ENCODE measurements at places on chromosomes 7 and 10.

GRCh38 chr10:5841965-5842364 lies 28.7 kb upstream of the GDI2 start:
- DNase-seq, result no peak

DNA sequence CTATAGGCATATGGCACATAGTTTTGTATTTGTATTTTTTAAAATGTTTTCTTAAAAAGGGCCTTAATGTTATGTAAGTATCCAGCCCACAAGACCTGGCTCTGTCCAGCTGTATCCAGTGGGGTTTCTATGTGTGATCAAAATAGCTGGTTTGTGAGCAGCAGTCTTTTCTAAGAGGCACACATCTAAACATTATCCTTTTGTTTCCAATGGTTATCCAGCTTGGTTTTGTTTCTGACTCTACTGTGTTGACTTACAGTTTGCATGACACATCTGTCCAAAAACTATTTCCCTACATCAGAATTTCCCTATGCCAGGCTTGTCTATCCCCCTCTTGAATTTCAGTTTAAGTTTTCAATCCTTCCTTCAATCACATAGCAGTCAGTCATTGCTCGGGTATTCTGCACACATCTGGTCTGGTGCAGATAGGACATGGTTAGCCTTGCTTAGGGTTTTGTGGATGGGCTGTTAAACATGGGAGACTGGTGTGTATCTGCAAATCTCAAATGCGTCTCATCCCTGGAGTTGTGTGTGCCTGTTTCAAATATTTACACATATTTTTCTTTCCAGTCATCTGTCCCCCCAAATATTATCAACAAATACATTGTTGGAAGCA lies 104.2 kb downstream of the SAMD9 start:
- no peak for DNase-seq

GRCh38 chr7:110421490-110422241 lies 669.3 kb upstream of the LRRN3 start:
- no peak for DNase-seq

- no peak for DNase-seq
Measured at GRCh38 chr10:43186150-43186549, 47.9 kb downstream of the CSGALNACT2 start.

GRCh38 chr7:154613811-154614210 lies 389.1 kb downstream of the PAXIP1 start:
- no peak for DNase-seq

- DNase-seq, result no peak
Measured at GRCh38 chr10:133461027-133461426, 7.3 kb downstream of the SCART1 start.

DNA sequence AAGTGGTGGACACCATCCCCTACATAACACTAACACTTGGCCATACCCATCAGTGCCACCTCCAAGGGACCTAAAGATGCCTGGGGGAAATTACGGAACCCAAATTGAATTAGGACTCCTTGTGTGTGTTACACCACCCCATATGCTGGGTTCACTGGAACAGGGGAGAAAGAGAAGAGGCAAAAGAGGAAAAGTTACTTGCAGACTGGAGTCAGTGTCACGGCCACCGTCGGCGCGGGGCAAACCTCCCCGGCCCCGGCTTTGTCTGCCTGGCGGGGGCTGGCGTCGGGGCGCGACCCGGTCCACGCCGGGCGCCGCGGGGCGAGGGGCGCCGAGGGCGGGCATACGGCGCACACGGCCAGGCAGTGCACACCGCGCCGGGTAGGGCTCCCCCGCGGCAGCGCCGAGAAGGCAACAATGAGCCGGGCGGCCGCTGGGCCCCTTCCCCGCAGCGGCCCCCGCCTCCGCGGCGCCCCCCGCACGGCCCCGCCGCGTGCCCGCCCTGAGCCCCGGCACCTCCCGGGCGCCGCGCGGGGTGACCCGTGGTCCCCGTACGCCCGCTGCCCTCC lies 171.1 kb downstream of the FAM107B start:
- no peak for DNase-seq

DNA sequence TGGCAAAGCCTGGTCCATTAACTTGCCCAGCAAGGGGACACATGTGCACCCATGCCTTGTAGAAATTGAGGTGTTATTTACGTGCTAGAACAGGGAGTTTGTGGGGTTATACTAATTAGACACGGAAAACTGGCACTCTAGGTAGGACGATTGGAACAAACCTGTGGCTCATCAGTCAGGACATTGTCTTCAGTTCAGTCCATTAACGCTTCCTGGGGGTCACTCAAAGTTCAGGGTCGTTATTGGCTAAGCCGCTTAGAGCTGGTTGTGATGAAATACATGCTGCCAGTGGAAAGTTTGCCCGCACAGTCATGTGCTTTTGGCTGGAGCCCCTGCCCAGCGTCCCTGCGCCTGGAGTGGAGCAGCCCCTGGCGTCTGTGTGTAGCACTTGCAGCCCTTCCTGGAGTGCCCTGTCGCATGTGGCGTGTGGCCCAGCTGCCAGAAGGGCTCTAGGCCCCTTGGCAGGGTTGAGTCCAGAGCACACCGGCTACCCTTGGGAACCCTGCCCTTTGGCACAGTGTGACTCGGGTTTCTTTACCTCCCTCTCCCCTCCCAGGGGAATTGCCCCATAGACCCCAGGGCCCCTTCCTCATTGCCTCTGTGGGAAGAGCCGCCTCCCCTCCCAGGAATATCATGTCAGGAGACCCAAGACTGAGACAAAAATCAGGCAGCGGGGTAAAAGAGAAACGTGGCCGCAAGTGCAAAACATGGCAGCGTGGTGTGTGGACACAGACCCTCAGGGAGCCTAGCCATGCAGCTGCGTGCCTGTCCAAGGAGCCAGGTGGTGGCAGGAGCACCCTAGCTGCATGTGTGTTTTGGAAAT lies 9.8 kb downstream of the ZNF775 start:
- no peak for DNase-seq

DNA sequence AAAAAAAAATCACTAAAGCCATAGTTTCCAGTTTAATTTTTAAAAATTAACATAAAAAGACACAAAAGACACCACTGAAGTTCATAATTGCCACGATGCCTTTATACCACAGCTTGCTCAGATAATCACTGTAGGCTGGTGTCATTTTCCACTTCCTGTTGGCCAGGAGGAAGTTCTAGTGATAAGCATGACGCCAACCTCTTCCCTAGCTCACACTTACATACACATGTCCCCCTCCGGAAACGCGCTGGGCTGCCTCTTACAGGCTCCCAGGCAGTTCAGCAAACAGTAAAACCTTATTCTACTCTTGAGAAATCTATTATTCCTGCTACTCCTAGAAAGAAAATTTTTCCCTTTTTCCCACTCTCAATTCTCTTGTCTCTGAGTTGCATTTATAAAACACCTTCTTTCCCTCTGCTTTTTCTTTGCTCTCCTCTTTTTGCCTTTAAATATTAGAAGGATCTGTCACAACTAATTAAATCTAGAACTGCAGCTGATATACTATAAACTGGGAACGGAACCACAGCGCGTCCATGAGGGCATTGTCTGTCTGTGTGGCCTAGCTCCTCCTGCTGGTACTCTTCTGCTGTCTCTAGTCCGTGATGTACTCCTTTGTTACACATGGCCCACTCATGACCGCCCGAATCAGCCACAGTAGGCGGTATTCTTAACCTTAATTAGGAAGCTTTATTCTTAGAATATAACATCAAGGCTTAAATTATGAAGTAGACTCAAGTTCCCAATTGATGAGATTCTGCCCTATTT lies 664.9 kb downstream of the CNTNAP2 start:
- DNase-seq, result no peak

- peak; percentile 33 for DNase-seq
Measured at GRCh38 chr10:100184840-100185239, 989 bp downstream of the ERLIN1 start.

DNA sequence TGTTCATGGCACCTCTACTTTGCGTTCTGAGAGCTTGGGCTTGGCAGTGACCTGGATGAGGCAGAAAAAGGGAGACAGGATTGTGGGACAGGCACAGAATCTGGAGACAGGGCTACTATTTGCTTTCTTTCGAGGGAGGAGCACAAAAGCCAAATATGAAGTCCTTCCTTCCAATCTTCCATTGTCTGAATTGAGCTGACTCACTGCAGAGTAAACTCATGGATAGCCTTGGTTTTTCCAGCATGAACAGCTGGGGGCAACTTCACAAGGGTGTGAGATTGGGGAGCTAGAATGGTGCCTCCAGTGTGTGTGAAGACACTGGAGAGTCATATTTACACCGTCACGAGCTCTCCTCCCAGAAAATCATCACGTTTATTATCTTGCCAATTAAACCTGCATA lies 55.6 kb upstream of the NRP1 start:
- DNase-seq, result no peak

DNA sequence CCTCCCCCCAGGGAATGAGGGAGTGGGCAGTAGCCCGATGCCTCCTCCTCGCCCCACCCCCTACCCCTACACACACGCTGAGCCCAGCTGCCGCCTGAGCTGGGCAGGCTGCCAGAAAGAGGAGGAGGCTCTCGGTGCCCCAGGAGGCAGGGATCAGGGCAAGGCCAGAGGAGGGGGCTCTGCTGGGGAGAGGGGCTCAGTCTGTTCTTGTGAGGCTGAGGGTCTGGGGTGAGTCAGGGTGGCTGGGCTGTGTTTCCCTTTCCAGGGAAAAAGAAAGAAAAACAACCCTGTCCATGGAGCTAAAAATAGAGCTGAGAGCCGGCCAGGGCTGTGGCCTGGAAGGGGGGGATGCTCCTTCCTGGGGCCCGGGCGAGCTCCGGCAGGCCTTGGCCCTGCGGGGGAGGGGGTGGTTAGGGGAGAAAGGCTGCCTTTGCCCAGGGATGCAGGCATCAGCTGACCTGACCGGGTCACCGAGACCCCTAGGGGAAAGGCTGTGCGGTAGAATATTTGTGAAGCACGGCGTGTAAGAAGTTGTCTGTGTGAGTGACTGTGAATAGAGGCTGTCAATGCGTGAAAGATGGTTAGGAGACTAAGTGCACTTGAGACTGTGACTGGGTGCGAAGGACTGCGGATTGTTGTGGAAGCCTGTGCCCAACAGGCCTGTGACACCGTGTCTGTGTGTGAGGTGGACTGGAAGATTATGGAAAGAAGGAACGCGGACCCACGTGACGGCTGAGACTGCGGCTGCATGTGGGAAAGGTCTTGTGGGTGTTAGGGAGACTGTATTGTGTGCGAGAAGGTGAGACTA lies 1.2 kb upstream of the LZTS2 start:
- peak; percentile 90 for DNase-seq

GRCh38 chr10:111877258-111877657 lies 306.3 kb downstream of the GPAM start:
- DNase-seq, result no peak

DNA sequence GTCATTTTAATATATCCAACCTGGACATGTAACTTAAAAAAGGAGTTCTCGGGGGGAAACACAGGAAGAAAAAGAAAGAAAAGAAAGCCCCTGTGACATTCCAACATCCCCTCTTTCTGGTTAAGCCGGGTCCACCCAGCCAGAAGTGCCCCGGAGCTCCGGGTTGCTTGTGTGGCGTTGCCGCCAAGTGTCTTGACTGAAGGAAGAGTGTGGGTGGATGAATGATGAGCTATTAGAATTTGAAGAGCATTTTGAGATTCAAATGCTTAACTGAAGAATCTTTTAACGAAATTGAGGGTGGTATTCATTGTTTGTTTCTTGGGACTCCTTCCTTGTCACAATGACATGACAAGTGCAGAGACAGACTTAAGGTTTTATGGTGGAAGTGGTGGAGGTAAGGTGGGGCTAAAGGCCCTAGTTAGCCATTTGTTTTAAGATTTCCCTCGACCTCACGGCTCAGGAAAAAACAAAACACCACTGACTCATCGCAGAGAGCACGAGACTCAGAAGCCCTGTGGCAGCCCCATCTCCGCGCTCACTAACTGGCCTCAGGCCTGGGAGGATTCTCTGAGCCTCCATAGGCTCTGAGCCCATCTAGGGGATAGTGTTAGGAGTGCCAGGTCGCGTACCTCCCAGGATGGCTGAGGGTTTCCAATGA lies 1.8 kb upstream of the GLI3 start:
- peak; percentile 28 for DNase-seq

DNA sequence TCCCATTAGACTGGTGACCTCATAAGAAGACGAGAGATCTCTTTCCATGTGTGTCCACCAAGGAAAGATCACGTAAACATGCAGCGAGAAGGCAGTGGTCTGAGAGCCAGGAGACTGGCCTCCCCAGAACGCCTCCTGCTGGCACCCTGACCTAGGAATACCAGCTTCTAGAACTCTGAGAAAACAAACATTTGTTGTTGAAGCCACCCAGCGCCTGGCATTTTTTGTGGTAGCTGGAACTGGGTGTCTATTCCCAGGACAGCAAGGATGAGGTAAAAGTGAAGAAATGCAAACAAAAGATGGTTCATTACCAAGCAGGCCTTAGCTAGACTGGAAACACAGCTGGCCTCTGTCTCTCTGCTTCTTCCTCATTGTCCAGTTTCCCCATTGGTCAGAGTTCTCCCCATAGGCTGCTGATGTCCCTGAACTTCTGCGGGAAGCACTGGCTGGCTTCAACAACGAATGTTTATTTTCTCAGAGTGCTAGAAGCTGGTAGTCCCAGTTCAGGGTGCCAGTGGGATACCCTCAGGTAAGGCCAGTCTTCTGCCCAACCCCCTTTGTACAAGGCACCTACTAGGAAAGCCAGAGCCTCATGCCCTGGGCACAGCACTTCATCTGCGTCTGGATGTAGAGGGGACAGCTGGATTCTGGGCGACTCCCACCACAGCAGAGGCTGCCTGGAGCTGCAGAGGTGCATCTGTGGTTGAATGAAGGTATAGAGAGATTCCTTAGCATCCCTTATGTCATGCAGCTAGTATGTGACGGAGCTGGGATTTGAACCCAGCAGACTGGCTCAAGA lies 304.9 kb downstream of the TCERG1L start:
- no peak for DNase-seq

DNA sequence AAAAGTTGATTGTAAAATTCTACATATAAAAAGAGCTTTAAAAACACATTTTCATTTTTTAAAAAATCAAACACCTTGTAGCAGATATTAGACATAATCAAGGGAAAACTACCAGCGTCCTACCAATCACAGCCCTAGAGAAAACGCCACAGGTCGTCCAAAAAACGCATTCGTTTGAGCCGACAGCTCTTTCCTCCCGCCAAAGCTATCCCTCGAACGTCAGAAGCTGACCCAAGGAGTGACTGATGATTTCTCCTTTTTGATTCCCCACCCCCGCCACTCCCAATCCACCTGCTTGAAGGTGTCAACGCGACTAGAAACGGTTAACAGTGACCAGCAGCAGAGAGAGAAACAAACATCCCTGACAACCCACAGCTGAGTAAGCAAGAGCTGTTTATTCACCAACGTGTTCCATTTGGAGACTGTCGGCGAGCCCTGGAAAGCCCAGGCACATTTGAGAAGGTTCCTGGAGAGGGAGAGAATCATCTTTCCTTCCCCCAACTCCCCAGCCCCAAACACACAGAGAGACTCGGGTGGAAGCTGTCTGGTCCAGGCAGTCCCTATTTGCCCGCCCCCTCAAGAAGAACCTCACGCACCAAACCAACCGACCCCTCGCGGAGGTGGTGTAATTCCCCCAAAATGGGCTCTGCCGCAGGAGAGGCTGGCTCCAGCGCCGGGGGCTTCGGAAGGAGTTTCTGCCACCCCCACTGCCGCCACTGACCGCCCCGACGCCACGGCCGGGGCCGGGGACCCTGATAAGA lies 622 bp downstream of the CPEB3 start:
- DNase-seq, result no peak

GRCh38 chr7:156673454-156673853 lies 32.9 kb downstream of the RNF32 start:
- DNase-seq, result no peak

Measured in SJSA1 (cell line).